ENCODE measurements at places on chromosomes 6 and 20. TPM values are rescaled to one million over a fixed set of nuclear protein-coding genes. Genes with fewer than 3 reads are reported as not detected.

DNA sequence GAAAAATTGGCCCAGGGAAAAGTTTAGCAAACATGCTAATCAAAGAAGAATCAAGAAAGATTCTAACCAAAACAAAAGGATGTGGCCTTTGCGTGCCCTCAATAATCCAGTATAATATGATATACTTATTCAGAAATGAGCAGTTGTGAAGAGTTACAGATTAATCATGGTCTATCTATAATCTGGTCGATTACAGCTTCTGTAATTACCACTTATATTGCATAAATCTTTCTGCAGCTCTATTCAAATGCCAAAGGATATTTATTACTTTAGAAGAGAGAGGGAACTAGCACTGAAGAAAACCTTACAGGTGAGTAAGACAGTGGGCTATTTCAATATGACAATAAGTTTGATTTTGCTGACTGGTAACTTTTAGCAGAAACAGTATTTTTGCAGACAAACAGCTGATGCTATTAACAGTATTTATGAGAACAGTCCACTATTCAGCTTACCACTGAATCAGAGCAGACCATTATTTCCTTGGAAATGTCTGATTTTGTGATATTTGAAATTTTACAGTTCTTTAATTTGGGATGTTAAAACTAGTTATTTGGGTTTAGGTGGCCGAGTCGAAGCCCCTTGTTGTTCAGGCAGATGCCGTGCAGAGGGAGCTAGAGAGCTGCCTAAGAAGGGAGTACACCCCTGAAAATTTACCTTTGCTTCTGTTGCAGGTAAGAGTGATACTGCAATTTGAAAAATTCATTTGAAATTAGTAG is 92.2 kb downstream of the CEP57L1 start:
- peak; percentile 16 for DNase-seq

DNA sequence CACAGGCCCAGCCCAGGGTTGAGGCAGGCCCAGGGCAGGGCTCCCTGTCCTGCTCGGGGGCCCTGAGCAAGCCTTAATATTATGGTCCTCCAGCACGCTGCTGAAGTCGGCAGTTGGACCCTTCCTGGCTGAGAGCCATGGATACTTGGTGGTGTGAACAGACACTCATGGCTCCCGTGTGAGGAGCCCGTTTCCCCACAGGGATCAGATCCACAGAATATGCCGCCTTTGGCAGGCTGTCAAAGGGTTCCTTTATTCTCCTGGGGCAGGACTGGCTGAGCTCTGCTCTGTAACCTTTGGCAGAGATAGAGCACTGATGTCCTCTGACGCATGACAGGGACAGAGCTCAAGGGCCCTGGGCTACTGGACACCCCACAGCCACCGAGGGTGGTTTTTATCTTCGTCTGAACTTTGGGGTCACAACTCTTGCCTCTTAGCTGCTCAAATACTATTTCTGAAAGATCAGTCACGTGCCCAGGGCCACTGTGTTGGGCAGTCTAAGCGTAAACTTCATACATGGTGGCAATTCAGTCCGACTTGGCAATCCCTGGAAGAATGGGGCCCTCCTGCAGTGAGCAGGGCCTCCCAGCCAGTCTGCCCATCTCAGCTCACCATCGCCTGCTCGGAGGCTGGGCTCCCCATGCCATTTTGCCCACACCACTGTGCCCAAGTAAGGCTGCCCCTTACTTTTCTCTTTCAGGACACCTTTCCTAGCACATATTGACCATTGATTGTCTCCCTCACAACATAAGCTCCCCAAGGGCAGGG is 49.1 kb downstream of the TTI1 start:
- DNase-seq = no peak

DNA sequence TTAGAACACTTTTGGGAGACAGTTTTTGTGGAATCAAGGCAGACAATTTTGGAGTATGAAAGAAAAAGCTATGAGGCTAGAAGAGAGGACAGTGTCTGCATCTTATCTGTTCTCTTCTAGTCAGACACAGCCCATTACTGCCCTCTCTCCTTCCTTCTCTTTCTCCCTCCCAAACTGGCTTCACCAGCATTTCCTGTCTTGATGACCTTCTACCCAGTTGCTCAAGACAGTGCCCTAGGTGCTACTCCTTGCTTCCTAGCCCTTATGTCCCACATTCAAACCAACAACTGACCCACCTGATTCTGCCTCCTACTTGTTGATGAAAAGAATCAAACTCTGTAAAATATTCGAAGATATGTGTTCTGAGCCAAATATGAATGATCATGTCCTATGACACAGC is 116.4 kb upstream of the RIPOR2 start:
- peak; percentile 4 for DNase-seq

- peak; percentile 32 for DNase-seq
Observed at GRCh38 chr6:11172501-11173327, 59.8 kb downstream of the NEDD9 start.

DNA sequence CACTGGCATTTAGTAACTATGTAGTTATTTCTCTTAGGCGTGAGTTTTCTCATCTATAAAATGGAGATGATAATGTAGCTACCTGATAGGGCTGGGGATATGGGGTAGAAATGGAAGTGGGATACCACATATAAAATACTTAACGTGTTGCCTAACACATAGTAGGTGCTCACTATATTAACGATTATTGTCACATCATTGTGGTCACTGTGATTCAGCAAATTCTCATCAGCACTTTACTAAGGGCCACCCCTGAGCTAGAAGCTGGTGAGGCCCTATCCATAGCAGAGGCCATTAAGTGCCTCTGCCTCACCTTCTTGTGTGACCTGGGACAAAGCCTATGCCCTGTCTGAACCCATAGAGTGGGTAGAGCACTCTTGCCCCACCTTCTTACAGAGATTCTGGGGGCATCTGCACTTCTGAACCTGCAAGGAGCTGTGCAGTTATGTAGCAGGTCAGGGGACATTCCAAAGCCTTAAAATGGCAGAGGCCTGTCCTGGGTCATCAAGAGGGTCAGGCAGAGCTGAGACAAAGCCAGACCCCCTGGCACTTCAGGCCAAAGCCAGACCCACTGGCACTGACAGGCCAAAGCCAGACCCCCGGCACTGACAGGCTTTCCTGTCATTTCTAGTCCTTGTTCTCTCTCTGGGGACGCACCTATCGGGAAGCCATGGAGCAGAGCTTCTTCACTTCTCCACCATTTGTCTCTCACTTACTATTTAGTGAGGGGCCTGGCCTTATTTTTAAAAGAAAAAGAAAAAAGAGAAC is 7.0 kb upstream of the RIMS4 start:
- no peak for DNase-seq

DNA sequence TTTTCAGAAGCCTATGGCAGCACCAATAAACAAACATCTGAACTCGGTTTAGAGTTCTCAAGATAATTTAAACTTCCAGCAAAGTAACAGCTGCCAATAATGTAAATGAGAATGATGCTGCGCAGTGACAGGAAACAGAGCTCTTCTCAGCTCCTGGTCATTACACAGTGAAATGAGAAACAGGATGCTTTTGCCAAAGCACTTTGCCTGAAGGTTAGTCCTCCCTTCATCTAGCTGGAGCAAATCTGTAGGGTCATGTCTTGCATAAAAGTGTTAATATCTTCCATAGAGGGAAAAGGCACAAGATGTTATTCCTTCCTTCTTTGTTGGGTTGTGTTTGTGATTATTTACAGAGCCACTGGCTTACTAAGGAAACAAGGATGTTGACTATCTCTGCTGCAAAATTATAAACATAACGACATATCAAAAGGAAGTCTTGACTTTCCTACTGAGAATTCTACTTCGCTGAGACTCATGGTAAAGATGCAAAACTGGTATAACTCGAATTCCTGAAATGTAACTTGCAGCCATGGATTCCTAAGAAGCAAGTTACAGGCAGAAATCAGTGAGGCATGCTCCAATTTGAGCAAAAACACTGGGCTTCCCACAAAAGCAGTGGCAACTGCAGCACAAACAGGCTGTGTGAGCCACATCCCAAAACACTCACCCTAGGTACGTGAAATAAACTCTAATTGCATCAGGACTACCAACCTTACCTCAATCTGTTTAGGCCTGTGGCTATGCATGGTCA is 102.5 kb upstream of the BEND6 start:
- DNase-seq = no peak

- DNase-seq = no peak
Observed at GRCh38 chr6:81075974-81076373, 676.5 kb downstream of the TENT5A start.

GRCh38 chr6:158816329-158816728 is 2.8 kb downstream of the EZR start:
- no peak for DNase-seq

GRCh38 chr6:11341867-11342266 is 109.4 kb upstream of the NEDD9 start:
- DNase-seq = peak; percentile 72

GRCh38 chr20:4815628-4816027 is 93.9 kb downstream of the PRND start:
- no peak for DNase-seq

DNA sequence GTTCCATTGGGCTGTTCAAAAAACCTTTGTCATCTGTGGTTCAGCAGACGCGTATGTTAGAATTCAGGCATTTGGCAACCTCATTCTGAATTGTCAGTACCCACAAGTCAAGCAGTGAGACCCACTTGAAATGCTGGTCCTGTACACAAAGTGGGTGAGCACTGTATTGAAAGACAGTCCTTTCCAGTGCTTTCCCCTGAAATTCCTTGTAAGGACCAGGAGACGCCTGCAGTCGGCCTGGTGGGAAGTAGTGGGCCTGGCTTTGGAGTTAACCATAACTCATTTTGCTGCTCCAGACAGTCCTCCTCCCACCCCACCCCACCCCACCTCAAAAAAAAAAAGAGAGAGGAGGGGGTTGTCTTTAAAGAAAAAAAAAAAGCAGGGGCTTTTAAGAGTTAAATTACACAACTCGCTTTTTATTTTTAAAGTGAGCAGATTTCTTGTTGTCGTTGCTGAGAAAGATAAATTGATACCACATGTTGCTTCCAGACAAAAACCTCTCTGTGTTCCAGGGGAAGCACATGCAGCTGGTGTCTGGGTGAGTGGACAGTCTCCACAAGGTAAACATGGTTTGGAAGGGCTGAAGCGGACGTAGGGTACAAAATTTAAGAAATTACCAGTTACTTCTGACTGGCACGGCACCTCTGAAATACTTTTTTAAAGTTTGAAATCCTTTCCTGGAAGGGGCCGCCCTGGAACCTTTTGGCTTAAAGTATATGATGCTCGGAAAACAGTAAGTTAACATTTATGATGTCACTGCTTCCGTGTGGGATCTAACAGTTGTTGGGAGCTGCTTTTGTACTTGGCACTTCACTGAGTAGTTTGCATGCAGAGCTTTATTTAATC is 95.3 kb downstream of the FOXO3 start:
- DNase-seq = no peak

- DNase-seq = peak; percentile 96
Observed at GRCh38 chr20:60249436-60249835, 291.2 kb downstream of the CDH26 start.

- DNase-seq = peak; percentile 54
Observed at GRCh38 chr6:79544299-79544927, 7.2 kb upstream of the LCA5 start.

DNA sequence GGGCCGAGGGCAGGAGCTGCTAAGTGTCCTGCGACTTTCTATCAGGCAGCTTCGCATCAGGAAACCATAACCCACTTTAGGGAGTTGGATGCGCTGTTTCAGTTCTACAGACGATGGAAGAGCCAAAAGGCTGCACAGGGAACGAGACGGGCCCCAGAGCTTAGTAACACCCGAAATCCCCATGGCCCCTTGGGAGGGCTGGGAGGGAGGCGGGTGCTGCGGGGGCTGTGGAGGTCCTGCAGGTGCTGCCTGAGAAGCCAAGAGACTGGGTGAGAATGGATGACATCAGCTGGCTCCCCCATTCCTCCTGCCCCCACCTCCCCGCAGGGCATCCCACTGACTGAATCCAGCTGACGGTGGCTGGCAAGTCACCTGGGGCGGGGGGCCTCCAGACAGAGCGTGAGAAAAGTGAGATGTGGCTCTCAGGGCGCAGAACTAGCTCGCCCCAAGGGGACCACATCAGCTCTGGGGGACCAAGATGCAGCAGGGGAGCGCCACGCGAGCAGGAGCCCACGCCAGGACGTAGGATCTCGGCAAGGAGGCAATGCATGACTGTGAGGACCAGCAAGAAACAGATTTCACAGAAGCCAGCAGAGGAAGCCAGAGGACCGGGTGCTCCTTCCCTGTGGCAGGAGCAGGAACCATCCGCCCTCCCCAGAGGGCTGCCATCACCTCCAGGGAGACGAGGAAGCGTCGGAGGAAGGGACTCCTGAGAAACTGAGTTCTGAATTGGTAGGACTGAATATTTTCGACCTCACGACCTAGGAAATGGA is 36.8 kb downstream of the PNLDC1 start:
- DNase-seq = no peak

DNA sequence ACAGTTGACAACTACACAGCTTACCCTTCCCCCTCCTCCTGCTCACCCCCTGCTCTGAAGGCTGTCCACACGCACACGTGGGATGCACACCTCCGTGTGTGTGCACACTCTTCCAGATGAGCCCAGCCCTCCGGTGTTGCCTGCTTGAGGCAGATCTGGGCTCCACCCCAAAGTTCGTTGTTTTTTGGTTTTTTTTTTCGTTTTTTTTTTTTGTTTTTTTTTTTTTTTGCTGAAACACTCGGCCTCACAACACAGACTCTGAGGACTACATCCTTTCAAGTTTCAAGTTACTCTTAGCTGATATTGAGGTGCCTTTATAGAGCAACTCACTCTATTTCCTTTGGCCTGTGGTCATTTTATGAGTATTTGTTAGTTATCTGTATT is 88.2 kb downstream of the RREB1 start:
- DNase-seq = no peak

- DNase-seq = no peak
Observed at GRCh38 chr6:169489563-169490245, 212.1 kb downstream of the WDR27 start.

DNA sequence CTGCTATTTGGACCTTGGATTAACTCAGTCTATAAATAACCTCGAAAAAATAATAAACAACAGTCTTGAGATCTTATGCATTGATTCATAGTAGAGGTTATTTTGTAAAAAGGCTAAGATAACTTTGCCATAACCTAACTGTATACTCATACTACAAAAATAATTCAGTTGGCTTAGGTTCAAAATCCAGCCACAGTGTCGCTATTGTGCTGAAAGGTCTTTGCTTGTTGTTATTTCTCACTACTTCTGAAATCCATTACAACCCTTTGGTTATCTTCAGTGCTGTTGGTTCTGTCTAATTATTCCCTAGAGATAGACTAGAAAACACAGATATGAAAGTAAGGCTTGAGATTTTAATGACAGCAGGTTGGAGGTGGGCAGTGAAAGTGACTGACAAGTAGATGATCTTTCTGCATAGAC is 74.4 kb downstream of the MKKS start:
- no peak for DNase-seq

CRISP3 gene
- total RNA-seq = not detected

GMPR gene
- 0.51 TPM for total RNA-seq

SIRT5 gene
- 11.8 TPM for total RNA-seq

IPCEF1 gene
- under 0.01 TPM for total RNA-seq
